ENCODE measurements at places on chromosomes 11 and 22.

DNA sequence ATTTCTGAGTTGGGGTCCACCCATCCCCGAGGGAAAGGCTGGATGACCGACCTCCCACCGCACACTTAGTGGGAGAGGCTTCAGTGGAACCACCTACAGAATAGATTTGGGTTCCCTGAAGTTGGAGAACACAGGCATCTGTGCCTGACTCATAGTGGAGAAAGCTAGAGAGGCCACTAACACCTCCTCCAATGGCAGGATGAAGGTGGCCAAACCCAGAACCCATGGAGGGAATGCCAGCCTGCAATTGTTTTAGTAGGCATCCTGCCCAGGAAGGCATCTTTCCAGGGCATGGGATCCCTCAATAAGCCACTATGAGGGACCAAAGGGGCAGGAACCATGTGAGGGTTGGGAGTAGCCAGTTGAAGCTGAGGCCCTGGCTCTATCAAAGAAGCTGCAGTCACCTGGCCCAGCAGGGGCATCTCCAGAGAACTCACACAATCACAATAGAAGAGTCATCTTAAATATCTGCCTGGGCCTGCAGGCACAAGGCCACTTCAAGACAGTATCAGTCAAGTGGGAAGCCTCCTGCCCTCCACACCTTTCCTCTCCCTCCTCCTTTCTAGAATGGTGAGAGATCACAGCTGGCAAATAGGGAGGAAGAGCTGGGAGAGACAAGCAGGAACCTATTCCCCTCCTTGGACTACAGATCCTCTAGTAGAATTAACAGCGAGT, 124.1 kb upstream of the CSNK2A3 start:
- no peak for DNase-seq

- no peak for DNase-seq
Measured at GRCh38 chr11:127052404-127052803, 51.8 kb upstream of the KIRREL3 start.

DNA sequence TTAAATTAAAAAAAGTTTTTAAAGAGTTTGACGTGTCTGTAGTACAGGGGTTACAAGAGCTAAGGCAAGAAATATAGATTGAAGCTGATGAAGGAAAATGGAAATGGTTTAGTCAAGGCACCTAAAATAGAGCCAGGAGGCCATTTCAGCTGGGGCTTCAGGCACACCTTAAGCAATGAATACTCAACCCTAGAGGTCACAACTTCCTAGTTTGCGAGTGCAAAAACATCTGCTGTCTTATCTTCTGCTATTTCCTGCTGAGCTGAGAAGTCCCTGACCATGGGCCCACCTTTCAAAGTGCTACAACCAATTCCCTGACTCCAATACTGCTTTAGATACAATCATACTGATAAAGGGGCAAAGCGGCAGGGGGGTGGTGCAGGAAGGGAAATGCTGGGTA, 87.4 kb downstream of the DLG2 start:
- DNase-seq, result no peak

- DNase-seq, result no peak
Measured at GRCh38 chr11:13324709-13325108, 47.1 kb downstream of the BMAL1 start.

- no peak for DNase-seq
Measured at GRCh38 chr22:47891609-47892008, 1129.2 kb downstream of the TBC1D22A start.

DNA sequence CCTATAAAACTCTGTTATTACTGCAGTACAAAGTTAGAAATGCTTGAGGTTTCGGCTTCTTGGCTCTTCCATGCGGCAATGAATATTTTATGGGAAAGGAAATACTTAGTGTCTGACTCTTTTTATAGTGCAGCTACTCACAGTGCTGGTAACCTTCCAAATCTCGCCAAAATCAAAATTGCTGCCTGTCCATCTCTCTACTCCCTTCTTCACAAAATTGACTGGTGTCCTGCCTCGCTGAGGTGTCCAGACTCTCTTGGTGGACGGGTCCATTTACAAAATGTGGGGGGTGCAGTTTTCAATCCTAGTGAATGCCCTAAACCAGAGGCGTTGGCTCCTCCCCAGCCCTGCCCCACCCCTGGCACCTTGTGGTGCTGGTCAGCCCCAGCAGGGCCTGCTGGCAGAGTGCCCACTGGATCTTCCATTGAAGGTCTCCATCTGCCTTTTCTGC, 73.5 kb downstream of the ZBTB16 start:
- DNase-seq, result no peak

- DNase-seq, result no peak
Measured at GRCh38 chr11:5282628-5283027, 12.9 kb upstream of the HBE1 start.

DNA sequence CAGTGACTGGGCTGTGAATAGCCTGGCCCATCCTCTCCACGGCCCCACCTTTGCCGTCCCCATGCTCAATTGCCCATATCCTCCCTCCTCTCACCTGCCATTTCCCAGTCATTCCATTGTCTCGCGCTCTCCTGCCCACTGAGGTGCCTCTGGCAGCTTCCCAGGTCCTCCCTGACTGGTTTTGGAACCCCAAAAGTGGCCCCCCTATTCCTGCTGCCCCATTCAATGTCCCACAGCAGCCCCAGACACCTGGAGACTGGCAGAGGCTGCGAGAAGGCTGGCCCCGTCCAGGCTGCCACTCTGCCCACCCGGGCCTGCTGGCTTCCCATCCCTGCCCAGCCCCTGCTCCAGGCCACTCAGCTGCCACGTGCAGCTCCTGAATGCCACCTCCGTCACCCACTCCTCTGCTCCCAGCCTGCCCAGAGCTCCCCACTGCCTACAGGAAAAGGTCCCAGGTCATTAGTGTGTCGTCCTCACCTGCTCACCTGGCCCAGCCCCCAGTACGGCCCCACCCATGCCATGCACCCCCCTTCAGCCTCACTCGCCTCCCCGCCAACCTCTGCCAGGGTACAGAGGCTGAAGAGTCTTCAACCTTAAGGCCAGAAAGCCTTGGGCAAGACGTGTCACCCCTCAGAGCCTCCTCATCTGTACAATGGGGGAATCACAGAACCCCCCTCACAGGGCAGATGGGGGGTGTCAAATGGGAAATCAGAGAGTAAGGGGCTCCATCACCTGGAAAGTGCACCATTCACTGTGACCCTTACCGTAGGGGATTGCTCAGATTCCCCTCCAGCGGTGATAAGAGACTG, 37.5 kb downstream of the KCNJ4 start:
- no peak for DNase-seq

DNA sequence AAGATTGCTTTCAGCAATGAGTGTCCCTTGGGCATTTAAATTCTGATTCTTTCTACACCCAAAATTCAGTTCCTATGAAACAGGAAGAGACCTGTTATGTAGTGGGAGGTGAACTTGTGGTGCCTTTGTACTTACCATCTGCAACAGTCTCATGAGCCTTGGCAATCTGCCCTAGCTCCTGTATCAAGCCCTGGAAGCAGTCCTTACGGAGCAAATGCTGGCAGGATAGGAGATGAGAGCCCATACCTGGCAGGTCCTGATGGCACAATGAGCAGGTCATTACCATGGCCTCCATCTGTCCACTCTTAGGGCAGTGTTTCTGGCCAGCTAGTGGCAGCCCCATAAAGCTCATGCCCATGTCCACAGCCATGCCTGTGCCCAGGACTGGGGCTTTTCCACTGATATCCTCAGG, 10.8 kb downstream of the TRIM66 start:
- DNase-seq, result no peak

DNA sequence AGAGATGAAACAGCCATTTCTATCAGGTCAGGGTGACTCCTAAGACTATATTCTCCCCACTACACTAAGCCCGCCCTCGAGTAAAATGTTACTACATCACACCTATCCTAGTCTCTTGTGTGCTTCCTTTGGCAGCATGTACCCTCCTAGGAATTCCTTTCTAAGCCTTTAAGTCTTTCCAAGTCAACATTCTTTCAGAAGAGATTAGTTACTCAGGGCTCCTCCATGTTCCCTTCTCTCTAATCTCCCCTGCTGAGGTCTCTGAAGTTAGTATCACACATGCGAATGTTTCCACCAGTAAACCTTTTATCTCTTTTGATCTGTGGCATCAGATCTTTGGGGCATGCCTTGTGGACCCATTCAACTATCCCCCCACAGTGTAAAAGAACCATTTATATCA, 873.7 kb upstream of the FAT3 start:
- no peak for DNase-seq

DNA sequence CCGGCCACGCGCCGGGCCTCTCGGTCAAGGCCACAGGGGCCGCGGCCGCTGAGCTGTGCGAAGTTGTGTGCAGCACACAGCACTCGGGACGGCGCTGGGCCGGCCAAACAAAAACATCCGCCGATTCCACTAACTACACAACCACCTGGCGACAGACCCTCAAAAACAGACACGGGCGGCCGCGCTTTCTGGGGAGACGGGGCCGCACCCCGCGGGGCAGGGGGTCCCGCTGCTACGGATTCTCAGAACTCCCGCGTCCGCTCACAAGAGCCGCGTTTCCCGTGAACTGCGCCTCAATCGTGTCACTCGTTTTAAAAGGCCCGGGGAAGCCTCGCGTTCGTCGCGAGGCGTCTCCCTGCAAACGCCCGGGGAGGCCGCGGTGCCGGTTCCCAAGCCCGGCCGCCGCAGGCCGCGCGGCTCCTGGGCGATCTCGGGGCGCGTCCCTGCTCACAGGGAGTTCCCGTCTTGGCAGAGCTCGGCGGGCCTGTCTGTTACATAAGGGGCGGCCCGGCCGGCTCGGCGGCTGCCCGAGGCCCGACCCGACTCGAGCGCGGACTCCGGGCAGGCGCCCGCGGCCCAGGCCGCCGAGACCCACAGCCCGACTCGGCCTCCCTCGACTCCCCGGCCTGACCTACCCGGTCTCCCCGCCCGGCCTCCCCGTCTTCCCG, 936 bp downstream of the BRD1 start:
- no peak for DNase-seq

GRCh38 chr11:59602432-59602831, 13.1 kb downstream of the OSBP start:
- no peak for DNase-seq

DNA sequence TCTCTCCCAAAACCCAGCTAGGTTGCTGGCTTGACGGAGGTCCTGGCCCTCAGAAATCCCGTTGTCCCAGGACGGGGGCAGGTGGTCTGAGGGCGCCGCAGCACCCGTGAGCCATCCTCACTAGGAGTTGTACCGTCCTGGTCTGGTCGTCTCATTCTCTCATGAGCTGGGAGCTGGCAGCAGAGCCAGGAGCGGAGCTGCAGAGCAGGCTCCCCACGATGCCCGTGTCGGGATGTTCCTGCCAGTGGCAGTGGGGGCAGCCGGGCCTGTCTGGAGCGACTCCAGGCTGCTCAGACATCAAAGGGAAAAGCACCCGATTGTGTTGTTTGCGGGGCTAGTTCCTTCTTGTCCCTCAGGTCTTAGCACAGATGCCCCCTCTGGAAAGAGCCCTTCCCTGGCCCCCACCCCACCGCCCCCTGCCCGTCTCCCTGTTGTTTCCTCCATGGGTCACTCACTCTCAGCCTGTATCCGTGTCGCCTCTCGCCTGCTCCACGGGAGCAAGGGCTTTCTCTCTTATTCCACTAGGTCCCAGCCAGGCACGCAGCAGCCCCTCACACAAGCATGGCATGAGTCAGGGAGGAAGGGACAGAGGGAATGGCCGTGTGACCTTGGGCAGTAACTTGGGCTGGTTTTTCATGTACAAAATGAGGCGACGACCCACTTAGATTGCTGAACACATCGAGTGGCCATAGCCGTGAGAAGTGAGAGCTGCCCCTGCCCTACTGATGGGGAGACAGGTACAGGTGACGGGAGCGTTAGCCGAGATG, 23.2 kb upstream of the MGAT3 start:
- DNase-seq, result no peak

DNA sequence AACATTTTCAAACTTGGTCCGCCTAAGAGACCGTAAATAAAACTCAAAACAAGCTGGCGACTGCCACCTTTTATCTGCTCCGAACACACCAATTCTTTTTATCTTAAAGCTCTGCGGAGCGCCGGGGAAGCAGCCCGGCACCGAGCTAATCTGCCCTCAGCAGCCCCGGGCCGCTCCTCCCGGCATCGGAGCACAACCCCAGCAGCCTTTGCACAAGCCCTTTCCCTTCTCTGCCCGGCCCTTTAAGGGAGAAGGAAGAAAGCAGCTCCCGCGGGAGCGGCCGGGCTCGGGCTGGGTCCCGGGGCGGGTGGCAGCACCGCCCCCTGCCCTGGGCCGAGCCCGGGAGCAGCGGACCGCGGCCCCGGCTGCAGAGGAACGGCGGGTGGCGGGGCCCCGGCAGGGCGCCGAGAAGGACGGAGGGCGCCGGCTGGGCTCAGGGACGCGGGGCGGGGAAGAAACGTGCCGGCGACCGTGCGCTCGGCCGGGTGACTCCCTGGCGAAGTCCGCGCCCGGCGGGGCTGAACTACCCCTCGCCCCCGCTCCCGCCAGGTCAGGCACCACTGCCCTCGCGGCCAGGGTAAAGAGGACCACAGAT, 133.6 kb upstream of the C11orf58 start:
- no peak for DNase-seq

- DNase-seq, result no peak
Measured at GRCh38 chr22:25775531-25775930, 33.5 kb downstream of the MYO18B start.

DNA sequence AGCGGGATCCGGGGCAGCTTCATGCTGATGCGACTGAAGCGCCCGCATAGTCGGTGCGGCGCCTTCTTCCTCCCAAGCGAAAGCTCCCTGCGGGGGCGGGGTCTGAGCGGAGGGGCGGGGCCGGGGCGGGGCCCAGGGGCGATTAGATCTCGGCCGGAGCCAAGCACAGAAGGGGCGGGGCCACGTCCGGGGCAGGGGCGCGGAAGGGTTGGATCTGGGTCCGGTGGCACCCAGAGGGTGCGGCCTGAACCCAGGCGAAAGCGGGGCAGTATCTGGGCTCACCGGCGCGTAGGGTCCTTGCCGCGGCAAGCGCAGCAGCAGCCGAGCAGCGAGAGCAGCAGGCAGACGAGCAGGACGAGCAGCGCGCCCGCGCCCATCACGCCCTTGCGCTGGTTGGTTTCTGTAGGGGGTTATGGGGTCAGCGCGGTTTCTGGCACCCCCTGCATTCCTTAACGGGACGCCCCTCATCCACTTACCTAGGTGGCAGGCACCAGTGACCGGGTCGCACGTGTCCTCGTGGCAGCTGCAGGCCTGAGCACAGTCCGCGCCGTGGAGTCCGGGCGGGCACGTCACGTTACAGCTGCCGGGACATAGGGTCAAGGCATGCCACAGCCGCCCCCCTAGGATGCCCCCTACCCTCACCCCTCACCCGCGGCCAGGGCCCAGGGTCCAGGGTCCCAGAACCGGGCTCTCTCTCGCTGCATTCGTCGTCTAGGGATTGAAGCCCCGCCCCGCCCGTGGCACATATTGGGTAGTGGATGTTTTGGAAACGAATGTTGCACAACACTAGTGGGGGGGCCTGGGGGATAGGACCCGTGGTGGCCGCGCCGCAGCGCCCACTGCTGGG, 8.1 kb downstream of the SCARF2 start:
- DNase-seq, result peak; percentile 59

DNA sequence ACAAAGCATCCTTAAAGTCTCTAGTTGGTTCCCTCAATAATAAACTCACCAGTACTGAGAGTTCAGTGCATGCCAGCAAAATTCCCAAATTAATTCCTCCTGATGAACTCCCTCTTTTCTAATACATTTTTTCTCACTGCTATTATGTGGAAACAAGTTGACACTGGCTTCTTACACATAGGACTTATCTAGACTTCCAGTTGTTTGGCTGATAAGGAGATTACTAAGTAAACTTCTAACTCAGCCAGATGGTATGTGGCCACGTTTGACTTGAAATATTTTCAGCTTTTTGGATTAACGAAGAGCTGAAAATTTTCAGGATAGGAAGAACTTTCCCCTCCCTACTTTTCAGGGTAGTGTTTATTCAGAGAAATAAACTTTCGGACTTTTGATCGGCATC, 1154.2 kb upstream of the TENM4 start:
- peak; percentile 17 for DNase-seq

Data from CMK (cell line).